LNCaP clone FGC (cell line): ENCODE measurements at places on chromosomes 3 and 15.

DNA sequence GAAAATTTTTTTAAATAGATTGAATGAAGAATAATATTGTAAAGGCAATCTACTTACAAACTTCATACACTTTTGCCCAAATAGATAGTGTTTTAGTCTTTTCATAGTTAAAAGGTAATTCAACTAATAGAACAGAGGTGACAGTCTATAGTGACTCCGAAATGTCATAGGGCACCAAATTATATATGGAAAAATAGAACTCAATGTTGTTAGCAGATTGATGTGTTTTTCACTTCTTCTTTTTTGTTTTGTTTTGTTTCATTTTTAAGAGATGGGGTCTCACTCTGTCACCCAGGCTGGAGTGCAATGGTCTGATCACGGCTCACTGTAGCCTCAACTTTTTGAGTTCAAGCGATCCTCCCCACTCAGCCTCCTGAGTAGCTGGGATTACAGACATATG, 721 bp downstream of the CSTA start:
- no peak for DNase-seq

- DNase-seq: no peak
Measured at GRCh38 chr3:61541694-61542093, 19.7 kb upstream of the PTPRG start.

DNA sequence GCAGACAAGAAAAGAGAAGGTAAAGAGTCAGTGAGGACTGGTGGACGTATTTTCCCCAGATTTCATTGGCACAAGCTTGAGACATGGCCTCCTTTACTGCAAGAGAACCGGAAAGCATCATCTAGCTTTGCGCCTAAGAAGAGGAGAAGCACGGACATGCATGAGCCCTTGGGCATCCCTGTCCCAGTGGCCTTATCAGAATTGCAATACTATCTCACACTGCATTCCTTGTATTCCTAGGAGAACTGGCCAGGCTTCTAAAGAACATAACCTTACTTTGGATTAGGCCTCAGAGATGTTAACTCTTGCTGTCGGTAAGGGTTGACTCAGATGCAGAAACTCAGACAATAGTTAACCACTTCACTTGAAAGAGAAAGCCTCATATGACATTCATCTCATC, 229.5 kb upstream of the PRICKLE2 start:
- no peak for DNase-seq

- DNase-seq: no peak
Measured at GRCh38 chr3:67774676-67775075, 120.3 kb upstream of the SUCLG2 start.

DNA sequence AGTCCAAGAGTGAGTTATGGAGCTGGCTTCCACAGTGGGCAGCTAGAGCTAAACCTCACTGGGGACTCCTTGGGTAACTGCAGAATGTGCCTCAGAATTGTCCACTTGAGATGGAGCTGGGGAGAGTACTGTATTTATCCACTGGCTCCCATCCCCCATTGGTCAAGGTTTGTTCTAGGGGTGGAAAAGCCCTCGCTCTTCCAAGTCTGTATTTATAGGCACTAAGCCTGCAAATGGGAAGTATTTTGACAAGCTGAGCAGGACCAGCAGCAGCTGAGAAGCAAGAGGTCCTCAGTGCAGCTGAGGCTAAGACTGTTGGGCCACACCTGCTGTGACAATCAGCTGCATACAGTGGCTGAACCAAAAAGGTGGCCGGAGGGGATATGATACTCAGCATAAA, 5.8 kb downstream of the USP13 start:
- DNase-seq: no peak
